Caco-2 (cell line): ENCODE measurements at places on chromosomes 6 and 20. TPM values are rescaled to one million over a fixed set of nuclear protein-coding genes. Genes with fewer than 3 reads are reported as not detected.

The USP49 gene
- total RNA-seq, result 17.9 and 18.5 TPM in 2 replicates

The EDN3 gene
- 26.8 and 41.8 TPM in 2 replicates for total RNA-seq

The EYS gene
- total RNA-seq, result not detected in 2 replicates

The RAET1L gene
- not detected in 2 replicates for total RNA-seq

The ELOVL5 gene
- 70.4 and 75.6 TPM in 2 replicates for total RNA-seq

The C20orf204 gene
- 3.2 and 3.3 TPM in 2 replicates for total RNA-seq

The PRR18 gene
- total RNA-seq, result 0.77 and 0.95 TPM in 2 replicates

The VSTM2L gene
- 0.16 TPM in 1 of 2 replicates, not detected in the other for total RNA-seq

- DNase-seq, result no peak
- H3K4me1 ChIP-seq, result no peaks in the 10 kb centered on the region
- H3K27me3 ChIP-seq, result no peaks in the 10 kb centered on the region
- no peak overlapping the region for H3K27ac ChIP-seq
These were observed 861.1 kb downstream of the DHX35 start for GRCh38 chr20:39823224-39823623.

DNA sequence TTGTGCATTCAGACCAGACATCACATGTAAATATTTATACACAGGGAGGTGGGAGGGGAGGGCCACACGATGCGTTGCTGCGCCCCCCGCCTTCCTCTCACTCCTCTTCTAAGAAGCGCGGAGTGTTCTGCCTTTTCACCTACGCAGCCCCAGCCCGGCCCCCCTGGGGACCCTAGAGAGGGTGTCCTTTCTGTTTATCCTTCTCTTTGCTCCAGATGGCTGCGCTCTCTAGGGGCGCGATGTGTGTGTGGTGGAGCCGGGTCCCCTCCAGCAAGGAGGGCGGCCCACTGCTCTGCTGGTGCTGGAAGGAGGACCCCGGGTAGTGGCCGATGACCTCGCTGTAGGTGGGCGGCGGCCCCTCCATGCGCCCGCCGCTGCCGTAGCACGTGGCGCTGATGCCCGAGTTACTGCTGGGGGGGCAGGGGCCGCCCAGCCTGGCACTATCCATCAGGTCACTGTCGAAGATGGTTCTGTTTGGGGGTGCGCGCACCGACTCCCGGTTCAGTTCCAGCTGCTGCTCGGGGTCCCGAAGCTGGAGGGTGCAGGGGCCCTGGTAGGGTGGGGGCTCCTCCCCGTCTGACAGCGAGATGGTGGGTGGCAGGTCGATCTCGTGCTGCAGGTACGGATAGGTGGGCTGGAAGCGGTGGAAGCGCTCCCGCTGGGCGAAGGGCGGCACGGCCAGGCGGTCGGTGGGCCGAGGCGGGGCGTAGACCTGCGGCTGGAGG, 31.8 kb upstream of the ZBP1 start:
- no peak overlapping the region for H3K27ac ChIP-seq
- no peaks in the 10 kb centered on the region for H3K36me3 ChIP-seq
- no peaks in the 10 kb centered on the region for H3K27me3 ChIP-seq
- no peak for DNase-seq
- H3K4me3 ChIP-seq, result no peak overlapping the region

- no peaks in the 10 kb centered on the region for H3K36me3 ChIP-seq
- no peaks in the 10 kb centered on the region for H3K27me3 ChIP-seq
- H3K27ac ChIP-seq, result peak overlapping the region; percentile 30
- no peak overlapping the region for H3K4me3 ChIP-seq
- no peak for DNase-seq
- peaks cover 31% of the 10 kb centered on the region for H3K4me1 ChIP-seq
These were observed 131.7 kb downstream of the LRRC1 start for GRCh38 chr6:53926505-53926904.

DNA sequence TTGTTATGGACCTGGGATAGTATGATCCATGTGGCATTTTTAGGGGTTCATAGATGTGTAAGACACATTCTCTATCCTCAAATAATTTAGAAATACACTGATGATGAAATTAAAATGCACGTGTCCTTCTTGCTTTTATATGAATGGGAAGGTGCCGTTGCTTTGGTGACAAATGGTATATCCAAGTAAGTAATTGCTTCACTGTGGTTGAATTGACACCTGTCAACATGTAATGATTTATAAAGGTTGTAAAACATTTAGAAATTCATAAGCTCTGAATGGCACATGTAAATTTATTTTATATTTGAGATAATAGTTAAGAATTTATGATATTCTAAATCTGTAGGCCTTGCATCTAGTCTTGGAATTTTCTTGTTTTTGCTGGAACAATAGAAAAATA, 227.0 kb downstream of the PHACTR1 start:
- no peaks in the 10 kb centered on the region for H3K4me1 ChIP-seq
- H3K27ac ChIP-seq, result no peak overlapping the region
- DNase-seq, result no peak
- no peaks in the 10 kb centered on the region for H3K27me3 ChIP-seq

GRCh38 chr6:109628158-109629000, 62.6 kb downstream of the AK9 start:
- no peak for DNase-seq
- H3K36me3 ChIP-seq, result no peaks in the 10 kb centered on the region
- no peak overlapping the region for H3K27ac ChIP-seq
- H3K4me1 ChIP-seq, result no peaks in the 10 kb centered on the region
- no peak overlapping the region for H3K4me3 ChIP-seq
- no peaks in the 10 kb centered on the region for H3K27me3 ChIP-seq

GRCh38 chr6:151882206-151882605, 74.7 kb downstream of the ESR1 start:
- H3K4me1 ChIP-seq, result no peaks in the 10 kb centered on the region
- no peak for DNase-seq
- H3K27me3 ChIP-seq, result no peaks in the 10 kb centered on the region
- no peak overlapping the region for H3K27ac ChIP-seq

- peaks cover 14% of the 10 kb centered on the region for H3K4me1 ChIP-seq
- no peak for DNase-seq
- peaks cover 3% of the 10 kb centered on the region for H3K36me3 ChIP-seq
- no peak overlapping the region for H3K4me3 ChIP-seq
- H3K27ac ChIP-seq, result no peak overlapping the region
- no peaks in the 10 kb centered on the region for H3K27me3 ChIP-seq
These were observed 13.0 kb downstream of the PXDC1 start for GRCh38 chr6:3738381-3739131.

DNA sequence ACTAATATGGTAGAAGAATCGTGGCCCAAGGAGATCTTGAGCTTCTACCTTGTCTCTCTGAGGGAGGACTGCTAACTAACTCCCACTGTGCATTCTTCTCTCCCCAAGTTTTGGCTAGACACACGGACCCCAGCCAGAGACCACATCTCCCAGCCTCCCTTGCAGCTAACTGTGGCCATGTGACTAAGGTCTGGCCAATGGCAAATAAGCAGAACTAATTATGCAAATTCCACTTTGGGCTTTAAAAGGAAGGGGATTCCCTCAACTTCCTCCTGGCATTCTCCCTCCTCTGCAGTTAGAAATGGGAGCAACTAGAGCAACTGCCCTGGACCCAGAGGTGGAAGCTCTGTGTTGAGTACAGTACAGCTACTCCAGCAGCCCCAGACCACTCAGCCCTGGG, 15.4 kb downstream of the BPIFA2 start:
- H3K4me1 ChIP-seq, result peaks cover 16% of the 10 kb centered on the region
- H3K36me3 ChIP-seq, result no peaks in the 10 kb centered on the region
- H3K27ac ChIP-seq, result no peak overlapping the region
- no peaks in the 10 kb centered on the region for H3K27me3 ChIP-seq
- DNase-seq, result no peak

- no peak overlapping the region for H3K4me3 ChIP-seq
- H3K4me1 ChIP-seq, result peaks cover under 1% of the 10 kb centered on the region; the same call in 1 of the 2 replicates
- no peak overlapping the region for H3K27ac ChIP-seq
These were observed 92.4 kb downstream of the COL9A1 start for GRCh38 chr6:70210462-70210861.

DNA sequence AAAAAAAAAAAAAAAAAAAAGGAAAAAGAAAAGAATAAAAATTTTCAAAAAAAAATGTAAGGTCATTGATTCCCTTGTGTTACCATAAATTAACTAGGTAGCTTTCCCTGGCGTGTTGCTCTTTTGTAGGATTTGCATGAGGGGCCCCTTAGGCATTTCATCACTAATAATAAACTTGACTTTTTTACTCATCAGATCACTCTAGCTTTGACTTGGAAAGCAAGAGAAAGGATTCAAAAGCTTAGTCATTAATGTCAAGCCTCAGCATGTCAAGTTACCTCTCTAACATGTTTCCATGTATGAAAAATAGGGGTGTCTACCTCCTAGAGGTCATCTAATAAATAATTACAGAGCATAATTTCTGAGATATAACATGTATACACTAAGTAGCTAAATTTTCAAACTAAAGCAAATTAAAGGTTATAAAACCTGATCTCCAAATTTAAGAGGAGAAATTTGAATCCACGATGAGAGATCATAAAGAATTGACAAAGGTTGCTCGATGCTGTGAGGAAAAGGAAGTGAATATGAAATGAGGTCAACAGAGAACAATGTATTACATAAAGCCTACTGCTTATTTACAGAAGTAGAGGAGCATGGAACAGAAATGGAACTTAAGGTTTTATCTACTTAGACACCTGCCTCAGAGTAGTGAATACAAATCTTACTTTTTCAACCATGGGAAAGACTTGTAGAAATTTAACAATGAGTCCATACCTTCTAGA, 86.8 kb downstream of the ARHGAP18 start:
- no peaks in the 10 kb centered on the region for H3K36me3 ChIP-seq
- H3K27me3 ChIP-seq, result no peaks in the 10 kb centered on the region
- H3K4me1 ChIP-seq, result no peaks in the 10 kb centered on the region
- no peak overlapping the region for H3K4me3 ChIP-seq
- no peak overlapping the region for H3K27ac ChIP-seq
- no peak for DNase-seq

DNA sequence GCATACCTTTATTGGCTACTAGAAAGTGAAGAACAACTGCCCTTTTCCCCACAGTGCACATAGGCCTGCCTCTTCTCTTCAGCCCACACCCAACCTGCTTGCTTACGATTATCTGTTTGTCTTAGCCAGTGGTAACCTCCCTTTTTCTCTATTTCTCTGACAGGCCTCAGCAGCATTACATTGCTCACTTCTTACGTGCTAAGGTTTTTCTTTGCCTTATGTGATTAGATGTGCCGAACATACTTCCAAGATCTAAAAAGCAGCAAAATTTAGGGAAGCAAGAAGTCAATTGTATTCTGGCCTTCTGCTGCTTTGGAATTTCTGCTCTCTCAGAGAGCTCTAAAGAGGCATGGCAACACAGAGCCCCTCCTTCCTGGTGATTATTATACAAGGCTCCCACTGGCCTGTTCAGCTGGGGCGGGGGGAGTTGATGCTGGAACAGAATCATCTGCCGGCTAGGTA, 7.0 kb downstream of the B4GALT5 start:
- no peaks in the 10 kb centered on the region for H3K36me3 ChIP-seq
- H3K4me3 ChIP-seq, result no peak overlapping the region
- peak overlapping the region; percentile 42 for H3K27ac ChIP-seq

DNA sequence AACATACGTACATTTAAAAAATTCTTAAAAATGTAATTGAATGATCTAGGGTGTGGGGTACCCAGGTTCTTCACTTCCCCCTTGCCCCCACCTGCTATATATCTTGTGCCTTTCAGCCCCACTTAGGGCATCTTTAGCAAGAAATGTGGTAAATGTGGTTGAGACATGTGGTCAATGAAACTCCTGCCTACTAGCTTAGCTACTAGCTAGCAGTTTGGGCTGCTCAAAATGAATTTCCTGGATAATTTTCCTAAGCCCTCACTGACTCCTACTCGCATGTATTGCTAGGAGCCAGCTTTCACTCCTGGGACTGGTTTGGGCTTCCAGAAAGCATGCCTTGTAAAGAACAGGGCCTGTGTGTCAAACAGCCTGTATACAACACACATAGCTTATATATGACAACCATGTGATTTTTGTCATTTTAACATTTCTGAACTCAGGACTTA, 257.3 kb downstream of the ATXN1 start:
- H3K36me3 ChIP-seq, result no peaks in the 10 kb centered on the region
- H3K27ac ChIP-seq, result no peak overlapping the region
- no peaks in the 10 kb centered on the region for H3K4me1 ChIP-seq
- no peak for DNase-seq

DNA sequence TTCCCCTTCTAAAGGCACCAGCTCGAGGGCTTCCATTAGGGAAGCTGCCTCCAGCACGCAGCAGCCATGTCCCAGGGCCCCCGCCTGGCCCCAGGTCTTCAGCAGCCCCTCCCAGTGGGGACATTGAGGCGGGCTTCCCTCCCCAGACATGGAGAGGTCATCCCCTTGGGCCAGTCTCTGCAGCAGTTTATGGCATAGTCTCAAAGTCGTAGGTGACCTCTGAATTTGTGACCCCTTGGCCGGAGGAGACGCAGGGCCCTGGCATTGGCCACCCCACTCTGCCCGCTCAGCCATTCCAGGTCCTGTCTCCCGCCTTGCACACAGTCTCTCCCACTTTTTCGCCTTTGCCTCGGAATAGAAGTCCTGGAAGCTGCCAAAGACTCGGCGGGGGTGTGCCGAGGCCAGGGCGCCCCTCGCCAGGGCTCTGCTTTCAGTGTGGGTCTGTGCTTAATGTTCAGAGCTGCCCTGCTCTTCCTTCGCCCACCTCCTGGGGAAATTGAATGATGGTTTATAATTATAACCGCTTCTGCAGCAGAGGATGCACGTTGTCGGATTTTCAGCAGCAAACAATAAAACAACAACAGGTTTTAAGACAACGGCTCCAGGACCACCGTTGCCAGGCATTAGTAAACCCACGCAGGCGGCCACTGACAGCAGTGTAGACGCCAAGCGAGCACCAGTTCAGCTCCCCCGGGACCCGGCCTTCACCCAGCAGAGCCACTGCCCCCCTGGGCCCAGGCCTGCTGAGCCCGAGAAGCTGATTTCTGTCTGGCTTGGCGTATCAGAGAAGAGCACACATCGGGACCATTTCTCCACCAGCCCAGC, 187.0 kb downstream of the TAF4 start:
- H3K36me3 ChIP-seq, result no peaks in the 10 kb centered on the region
- H3K27me3 ChIP-seq, result peaks cover 13% of the 10 kb centered on the region
- DNase-seq, result no peak
- no peaks in the 10 kb centered on the region for H3K4me1 ChIP-seq

DNA sequence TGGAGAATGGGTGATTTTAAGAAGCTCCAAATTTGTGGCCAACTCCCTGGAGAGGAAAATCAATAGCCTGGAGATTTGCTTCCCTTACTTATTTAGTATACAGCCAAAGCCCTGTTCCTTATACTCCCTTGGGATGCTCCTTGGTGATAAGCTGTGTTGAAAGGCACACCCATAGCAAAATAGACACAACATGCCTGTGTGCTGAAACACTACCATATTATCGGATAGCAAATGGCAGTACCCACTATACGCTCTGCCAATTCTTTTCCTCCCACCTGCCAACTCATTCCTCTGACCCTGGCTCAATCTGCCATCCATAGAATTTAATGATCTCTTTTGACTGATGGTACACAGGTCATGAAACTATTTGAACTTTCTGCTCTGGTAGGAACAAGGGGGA, 98.2 kb downstream of the CLIC5 start:
- H3K36me3 ChIP-seq, result no peaks in the 10 kb centered on the region
- no peak overlapping the region for H3K27ac ChIP-seq
- no peaks in the 10 kb centered on the region for H3K4me1 ChIP-seq
- H3K4me3 ChIP-seq, result no peak overlapping the region
